Nephron progenitor cell (in vitro differentiated cells): ENCODE measurements at places on chromosomes 6 and 20.
A peak's percentile ranks its signal among the peaks of the same experiment; 100 is the strongest.

DNA sequence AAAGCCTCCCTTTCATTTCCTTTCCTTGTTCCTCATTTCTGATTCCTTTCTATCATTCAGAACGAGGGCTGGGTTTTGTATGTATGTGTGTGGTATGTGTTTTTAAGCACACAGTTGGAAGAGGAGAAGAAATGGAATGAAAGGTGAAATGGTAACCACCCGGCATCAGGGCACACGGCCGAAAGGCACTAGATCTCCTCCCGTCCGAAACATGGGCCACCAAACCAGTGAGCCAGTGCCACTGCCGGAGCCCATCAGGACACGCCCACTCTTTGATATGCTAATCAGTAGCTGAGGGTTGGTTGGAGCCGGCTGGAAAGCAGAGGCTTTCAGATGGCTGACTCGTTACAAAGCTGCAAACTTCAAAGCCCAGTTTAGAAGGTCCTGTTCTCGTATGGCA lies 228.6 kb upstream of the JARID2 start:
- H3K27ac ChIP-seq, result no peak overlapping the region
- H3K36me3 ChIP-seq, result no peaks in the 10 kb centered on the region
- no peaks in the 10 kb centered on the region for H3K27me3 ChIP-seq
- H3K4me3 ChIP-seq, result no peak overlapping the region
- peaks cover 45% of the 10 kb centered on the region for H3K4me1 ChIP-seq

GRCh38 chr6:74447013-74447412 lies 751.0 kb downstream of the CD109 start:
- H3K27me3 ChIP-seq, result peaks cover 4% of the 10 kb centered on the region
- H3K4me3 ChIP-seq, result no peak overlapping the region
- no peaks in the 10 kb centered on the region for H3K4me1 ChIP-seq
- no peak for DNase-seq

- H3K36me3 ChIP-seq, result no peaks in the 10 kb centered on the region
- no peak for DNase-seq
These were observed 114.7 kb downstream of the PRIM2 start for GRCh38 chr6:57432157-57432556.

GRCh38 chr6:166563200-166563599 lies 23.3 kb downstream of the RAMACL start:
- no peak overlapping the region for H3K27ac ChIP-seq
- DNase-seq, result no peak
- peaks cover 7% of the 10 kb centered on the region for H3K27me3 ChIP-seq
- peaks cover 7% of the 10 kb centered on the region for H3K36me3 ChIP-seq

GRCh38 chr6:142235791-142236190 lies 66.0 kb upstream of the ADGRG6 start:
- H3K27me3 ChIP-seq, result no peaks in the 10 kb centered on the region
- H3K27ac ChIP-seq, result no peak overlapping the region
- no peaks in the 10 kb centered on the region for H3K36me3 ChIP-seq
- H3K4me1 ChIP-seq, result peaks cover 9% of the 10 kb centered on the region
- no peak overlapping the region for H3K4me3 ChIP-seq

GRCh38 chr6:70312165-70312745 lies 9.4 kb upstream of the COL9A1 start:
- no peaks in the 10 kb centered on the region for H3K36me3 ChIP-seq
- DNase-seq, result no peak
- H3K27ac ChIP-seq, result no peak overlapping the region
- no peak overlapping the region for H3K4me3 ChIP-seq

GRCh38 chr20:64245746-64246595 lies 9.6 kb upstream of the PCMTD2 start:
- peaks cover 67% of the 10 kb centered on the region for H3K27me3 ChIP-seq
- no peak overlapping the region for H3K4me3 ChIP-seq
- H3K36me3 ChIP-seq, result no peaks in the 10 kb centered on the region
- H3K27ac ChIP-seq, result no peak overlapping the region

DNA sequence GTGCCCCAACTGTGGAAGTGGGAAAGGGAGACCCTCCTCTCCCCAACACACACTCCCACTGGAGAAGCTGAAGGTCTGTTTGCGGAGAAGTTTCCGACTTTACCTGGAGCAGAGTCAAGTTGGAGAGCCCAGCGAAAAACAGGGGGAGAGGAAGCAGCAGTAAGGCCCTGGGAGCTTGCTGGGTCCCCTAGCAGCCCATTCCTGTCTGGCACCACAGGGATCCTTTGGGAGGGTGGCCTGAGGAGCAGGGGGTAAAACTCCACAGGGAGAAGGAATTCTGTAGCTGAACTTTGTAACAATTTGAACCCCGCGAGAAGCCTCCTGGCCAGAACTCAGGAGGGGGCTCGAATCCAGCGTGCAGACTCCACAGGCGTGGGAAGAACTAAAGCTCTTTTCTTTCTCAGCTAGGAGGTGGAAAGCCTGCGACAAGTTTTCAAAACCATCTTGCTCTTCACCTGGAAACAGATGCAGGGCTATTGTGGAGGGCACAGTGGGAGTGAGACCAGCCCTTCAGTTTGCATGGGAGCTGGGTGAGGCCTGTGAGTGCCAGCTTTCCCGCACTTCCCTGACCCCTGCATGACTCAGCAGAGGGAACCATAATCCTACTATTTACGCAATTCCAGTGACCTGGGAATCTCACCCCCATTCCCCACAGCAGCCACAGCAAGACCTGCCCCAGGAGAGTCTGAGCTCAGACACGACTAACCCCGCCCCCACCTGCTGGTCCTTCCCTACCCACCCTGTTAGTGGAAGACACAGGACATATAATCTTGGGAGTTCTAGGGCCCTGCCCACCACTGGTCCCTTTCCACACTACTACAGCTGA lies 25.8 kb downstream of the SERPINB9 start:
- no peak for DNase-seq
- H3K36me3 ChIP-seq, result peaks cover 15% of the 10 kb centered on the region
- no peak overlapping the region for H3K27ac ChIP-seq
- H3K4me1 ChIP-seq, result peaks cover 38% of the 10 kb centered on the region
- peaks cover 31% of the 10 kb centered on the region for H3K27me3 ChIP-seq
- peak overlapping the region; percentile 87 for H3K4me3 ChIP-seq

DNA sequence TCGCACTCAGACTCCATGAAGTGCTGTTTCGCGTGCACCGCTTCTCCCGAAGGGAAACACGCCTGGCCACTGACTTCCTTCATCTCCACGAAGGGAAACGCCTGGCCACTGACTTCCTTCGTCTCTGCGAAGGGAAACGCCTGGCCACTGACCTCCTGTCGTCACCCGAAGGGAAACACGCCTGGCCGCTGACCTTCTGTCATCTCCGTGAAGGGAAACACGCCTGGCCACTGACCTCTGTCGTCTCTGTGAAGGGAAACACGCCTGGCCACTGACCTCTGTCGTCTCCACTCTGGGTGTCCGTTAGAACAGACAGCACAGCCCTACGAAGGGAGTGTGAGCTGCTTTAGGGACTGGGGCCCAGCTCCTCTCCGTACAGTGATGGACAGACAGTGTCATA lies 17.1 kb upstream of the ADRM1 start:
- no peak overlapping the region for H3K4me3 ChIP-seq
- no peak overlapping the region for H3K27ac ChIP-seq
- peaks cover 35% of the 10 kb centered on the region for H3K36me3 ChIP-seq
- H3K4me1 ChIP-seq, result no peaks in the 10 kb centered on the region
- no peak for DNase-seq
